ENCODE measurements at places on chromosomes 5 and 9. TPM values are rescaled to one million over a fixed set of nuclear protein-coding genes. Genes with fewer than 3 reads are reported as not detected.

DNA sequence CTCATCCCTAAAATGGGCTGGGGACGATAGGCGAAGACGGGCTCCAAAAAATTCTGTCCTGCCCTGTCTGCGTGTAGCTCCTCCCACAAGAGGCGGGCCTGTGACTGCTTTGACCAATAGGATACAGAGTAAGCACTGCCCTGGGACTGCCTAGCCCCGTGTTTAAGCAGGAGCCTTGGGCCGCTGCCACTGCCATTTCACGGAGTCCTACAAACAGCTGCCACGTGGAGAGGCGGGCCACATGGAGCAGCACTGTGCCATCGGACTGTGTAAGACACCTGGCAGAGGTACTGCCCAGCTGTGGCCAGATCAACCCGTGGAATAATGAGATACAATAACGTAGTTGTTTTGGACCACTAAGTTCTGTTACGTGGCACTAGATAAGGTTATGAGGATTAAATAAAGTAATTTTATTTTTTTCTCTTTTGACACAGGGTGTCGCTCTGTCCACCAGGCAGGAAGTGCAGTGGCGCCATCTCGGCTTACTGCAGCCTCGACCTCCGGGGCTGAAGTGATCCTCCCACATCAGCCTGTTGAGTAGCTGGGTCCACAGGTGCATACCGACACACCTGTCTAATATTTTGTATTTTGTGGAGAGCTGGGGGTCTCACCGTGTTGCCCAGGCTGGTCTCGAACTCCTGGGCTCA, 87.2 kb downstream of the LMNB1 start:
- no peak for DNase-seq

- DNase-seq, result peak; percentile 19
These were observed 71.5 kb downstream of the TRIM36 start for GRCh38 chr5:115098041-115098702.

DNA sequence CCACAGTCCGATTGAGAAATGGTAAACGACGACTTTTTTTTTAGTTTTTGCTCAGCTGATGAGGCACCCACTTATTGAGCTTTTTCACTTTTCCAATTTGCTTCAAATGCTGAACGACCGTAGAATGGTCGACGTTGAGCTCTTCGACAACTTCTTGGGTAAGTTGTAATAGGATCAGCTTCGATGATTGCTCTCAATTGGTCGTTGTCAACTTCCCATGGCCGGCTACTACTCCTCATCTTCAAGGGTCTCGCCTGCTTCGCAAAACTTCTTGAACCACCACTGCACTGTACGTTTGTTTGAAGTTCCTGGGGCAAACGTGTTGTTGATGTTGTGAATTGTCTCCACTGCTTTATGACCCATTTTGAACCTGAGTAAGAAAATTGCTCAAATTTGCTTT, 35.7 kb downstream of the NSD1 start:
- no peak for DNase-seq

GRCh38 chr9:115691693-115692092, 461.9 kb upstream of the PAPPA start:
- no peak for DNase-seq

The SPATA9 gene
- total RNA-seq, result not detected

- DNase-seq, result no peak
These were observed 34.8 kb downstream of the FBXO38 start for GRCh38 chr5:148418511-148418910.

The MYMK gene
- total RNA-seq, result not detected

The INPP5E gene
- total RNA-seq, result 8.8 TPM

DNA sequence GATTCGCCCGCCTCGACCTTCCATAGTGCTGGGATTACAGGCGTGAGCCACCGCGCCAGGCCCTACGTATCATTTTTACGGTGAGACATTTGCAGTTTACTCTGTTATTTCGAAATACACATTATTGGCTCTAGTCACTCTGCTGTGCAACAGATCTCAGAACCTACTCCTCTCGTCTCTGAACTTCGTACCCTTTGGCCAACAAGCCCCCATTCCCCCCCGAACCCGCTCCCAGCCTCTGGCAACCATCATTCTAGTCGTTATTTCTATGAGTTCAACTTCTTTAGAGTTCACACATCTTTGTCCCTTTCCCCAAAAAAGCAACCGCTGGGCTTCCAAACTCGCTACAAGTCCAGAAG, 735 bp downstream of the PTGR1 start:
- DNase-seq, result peak; percentile 51

The TEX48 gene
- total RNA-seq, result not detected

- DNase-seq, result no peak
These were observed 7.4 kb downstream of the HNRNPH1 start for GRCh38 chr5:179616002-179616594.

DNA sequence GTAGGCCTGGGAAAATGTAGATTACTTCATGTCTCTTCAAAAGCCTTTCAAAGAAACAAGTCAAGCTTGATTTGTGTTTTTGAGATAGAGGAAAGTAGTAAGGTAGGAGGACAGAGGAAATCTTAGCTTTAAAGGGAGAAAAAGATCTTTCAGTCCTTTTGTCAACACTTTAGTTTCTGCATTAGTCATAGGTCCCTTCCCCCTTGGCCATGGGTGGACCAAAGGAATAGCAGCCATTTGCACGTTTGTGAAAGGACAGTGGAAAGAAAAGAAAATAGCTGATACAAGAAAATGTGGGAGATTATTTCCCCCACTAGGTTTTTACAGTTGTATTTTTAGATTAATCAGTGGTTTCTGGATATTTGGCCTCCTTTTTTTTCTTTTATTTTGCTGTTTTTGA, 121.9 kb upstream of the GRHPR start:
- DNase-seq, result no peak

All from body of pancreas (tissue), 4 donors.